Camera-type eye (tissue), 1 donor: ENCODE measurements at places on chromosomes 1 and 21. TPM values are rescaled to one million over a fixed set of nuclear protein-coding genes. Genes with fewer than 3 reads are reported as not detected.

The OR10K1 gene
- not detected for total RNA-seq

The NDUFS2 gene
- total RNA-seq: 103 TPM

The OR14K1 gene
- total RNA-seq: not detected

The DNAH14 gene
- 85.6 TPM for total RNA-seq

The KRTAP6-2 gene
- total RNA-seq: not detected

The UQCRHL gene
- 1.1 TPM for total RNA-seq

The RNU1-3 gene
- under 0.01 TPM for total RNA-seq
